ENCODE measurements at places on chromosomes 7 and 10.

DNA sequence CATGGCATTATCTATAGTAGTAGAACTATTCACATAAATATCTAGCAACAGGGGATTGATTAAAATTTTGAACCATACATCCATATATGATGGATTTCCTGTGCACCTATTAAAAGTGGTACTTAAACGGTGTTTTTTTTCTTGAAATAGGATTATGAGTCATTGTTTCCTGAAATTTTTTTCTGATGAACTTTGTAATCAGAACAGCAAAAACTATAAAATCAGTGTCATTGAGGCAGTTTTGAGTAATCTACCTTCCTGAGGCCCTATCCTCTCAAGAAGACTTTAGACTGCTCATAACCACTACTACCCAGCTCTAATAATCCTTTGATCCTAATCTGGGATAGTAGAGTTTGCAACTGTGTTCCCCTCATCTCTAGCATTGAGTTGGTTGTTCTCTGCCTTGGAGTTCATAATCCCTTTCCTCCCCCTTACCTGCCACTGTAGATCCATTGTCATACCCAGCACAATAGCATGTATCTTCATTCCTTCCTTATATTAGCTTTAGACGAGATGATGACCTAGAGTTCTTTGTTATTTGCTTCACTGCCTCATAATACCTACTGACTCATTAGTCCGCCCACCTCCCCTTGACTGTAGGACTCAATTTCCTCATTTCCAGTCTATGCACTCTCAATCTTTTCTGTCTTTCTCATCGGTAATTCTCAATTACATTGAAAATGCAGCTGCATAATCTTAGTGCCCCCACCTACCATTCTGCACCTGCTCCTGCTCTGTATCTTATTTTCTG is 133.4 kb downstream of the LRRC4 start:
- no peak for DNase-seq

DNA sequence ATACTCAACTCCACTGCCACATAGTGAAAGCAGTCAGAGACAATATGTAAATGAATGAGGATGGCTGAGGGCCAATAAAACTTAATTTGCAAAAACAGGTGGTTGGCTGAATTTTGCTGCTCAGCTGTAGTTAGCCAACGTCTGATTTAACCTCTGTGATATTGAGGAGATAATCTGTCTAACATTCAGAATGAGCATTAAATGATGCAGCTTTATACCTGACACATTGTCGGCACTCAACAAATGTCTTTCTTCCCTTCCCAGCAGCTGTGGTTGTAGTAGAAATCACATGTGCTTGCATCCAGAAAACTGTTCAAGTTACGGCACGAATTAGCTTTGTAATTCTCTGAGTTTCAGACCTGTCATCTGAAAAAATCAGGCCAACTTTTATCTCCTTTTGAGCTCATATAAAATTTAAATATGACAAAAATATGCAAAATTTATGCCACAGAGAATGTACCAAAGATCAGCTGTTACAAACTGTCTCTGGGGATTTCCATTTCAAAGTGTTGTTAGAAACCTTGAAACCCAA is 1239.7 kb downstream of the GATA3 start:
- DNase-seq: no peak

GRCh38 chr7:106863274-106863997 is 1.6 kb upstream of the PIK3CG start:
- DNase-seq: no peak

DNA sequence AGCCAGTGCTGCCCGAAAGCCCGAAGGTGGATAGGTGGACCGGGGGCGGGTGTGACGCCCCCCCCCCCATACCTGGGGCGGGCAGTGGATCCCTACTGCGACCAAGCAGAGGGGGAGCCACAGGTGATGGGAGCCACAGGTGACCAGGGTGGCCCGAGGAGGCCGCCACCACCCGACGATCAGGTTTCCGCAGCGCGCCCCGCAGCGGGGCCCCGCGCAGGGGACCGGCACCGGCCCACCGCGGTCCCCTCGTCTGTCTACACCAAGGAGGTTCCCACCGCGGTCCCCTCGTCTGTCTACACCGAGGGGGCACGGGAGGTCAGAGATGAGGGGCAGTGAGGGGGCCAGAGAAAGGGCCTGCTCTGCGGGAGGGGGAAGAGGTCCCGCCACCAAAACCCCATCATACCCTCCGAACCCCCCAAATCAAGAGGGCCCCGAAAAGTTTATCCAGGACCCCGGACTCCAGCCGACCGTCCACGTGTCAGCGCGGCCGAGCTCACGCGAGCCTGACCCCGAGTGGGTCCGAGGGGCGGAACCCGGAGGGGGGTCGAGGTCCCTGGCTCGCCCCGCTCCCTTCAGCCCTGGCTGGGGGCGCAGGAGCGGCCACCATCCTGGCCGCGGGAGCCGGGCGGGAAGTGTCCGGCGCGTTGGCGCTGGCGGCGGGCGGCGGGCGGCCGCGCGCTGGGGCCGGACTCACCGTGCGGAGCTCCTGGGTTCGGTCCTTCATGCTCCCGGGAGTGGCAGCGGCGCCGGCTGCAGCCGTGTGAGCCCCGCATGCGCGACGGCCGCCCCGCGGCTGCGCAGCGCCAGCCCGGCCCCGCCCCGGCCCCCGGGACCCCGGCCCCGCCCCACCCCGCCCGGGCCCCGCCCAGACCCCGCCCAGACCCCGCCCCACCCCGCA is at the start of gene STX1A:
Gene STX1A, minus strand, starts transcription at position 765 of the 901 bp plus-strand sequence. Its CDS starts 38 bp downstream, at position 727.
- peak; percentile 98 for DNase-seq

- peak; percentile 98 for DNase-seq
Observed at GRCh38 chr7:129952653-129953560, at the start of gene UBE2H. UBE2H (minus strand) TSS chr7:129952960; CDS start chr7:129952555, 405 bp downstream.

GRCh38 chr7:98399462-98399861 is 1.4 kb downstream of the BAIAP2L1 start:
- no peak for DNase-seq

DNA sequence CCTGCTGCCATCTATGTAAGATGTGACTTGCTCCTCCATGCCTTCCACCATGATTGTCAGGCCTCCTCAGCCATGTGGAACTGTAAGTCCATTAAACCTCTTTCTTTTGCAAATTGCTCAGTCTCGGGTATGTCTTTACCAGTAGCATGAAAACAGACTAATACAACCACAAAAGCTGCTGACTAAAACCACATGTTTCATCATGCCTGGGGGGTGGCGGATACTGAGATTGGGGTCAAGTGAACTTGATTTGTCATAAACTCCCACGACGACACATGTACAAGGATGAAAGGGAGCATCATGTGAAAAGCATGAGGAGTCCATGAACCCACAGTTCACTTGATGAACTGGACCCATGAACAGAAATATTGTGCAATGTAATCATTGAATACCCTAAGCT is 134.9 kb upstream of the ANK3 start:
- DNase-seq: peak; percentile 20

DNA sequence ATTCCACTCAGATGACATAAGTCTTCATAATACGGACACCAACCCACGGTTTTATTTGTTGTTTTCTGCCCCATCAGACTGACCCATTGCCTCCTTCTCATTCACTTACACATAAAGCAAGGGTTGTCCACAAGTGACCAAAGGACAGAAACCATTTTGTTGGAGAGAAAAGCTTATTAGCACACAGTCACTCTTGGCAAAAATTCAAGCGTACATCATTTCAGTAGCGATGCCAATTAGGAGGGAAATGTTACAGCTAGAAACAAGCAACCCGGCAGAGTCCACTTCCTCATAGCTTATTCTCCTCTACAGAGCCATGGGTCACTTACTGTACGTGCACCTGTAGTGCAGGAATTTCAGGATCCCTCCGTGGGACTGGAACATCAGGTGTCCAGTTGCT is 23.0 kb downstream of the ABLIM1 start:
- no peak for DNase-seq

DNA sequence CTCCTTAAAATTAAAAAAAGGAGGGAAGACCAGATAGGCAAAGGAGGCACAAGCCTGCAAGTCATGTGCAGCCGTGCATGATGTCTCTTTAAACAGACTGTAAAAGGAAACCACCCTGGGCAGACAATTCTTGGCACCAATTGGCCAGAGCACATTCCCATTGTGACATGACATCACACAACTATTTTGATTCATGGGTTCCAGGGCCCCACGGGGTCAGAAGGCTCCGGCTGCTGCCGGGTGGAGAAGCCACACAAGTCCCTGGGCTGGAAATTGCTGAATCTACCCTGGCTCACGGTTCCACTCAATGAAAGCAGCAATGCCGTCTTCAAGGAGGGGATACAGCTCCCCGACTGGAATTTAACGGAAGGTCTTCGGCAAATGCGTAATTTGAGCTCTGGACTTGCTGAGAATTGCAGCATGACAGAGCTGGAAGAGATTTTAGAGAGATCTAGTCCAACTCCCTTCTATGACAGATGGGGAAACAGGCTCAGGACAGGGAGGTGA is 140.5 kb downstream of the PRKAG2 start:
- DNase-seq: peak; percentile 95

DNA sequence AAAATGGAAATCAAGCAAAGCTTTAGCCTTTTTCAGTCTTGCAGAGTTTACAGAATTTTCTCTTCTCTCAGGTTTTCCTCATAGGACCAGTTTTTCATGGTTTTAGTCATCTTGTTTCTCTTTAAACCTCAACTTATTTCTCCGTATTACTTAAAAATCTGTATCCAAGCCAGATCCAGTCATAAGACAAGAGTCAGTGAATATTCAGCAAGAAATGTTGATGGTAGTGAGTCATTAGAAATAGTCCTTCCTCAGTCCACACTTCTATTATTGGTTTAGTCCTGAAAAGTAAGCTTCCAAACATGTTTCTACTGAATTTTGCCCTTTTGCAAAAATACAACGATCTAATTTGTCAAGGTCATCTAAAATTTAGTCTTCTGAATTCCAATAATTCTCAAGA is 107.0 kb downstream of the VIM start:
- DNase-seq: peak; percentile 79

DNA sequence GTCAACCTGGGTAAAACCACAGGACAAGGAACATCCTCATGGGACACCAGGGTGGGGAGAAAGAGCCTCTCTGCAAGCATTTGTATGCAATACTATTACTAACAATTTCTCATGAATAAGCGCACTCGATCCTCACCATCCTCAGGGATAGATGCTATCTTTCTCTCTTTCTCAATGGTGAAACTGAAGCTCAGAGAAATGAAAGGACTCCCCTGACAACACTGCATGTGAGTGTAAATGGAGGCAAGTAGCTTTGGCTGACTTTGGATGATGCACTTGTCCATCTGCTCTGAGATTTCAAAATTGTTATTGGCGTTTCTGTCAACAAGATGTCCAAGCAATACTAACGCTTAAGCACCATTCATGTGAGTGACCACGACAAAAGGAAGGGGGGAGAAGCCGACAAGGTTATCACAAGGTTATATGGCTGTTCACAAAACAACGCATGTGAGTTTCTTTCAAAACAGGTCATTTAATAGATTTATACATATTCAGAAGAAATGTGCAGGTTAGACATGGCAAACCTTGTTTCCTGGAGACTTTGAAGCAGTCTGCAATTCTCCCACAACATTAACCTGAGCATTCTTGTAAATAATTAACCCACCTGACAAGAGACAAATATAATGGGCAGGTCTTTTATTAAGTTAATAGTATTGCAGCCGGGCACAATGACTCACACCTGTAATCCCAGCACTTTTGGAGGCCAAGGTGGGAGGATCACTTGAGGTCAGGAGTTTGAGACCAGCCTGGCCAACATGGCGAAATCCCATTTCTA is 54.0 kb downstream of the IFIT5 start:
- no peak for DNase-seq

GRCh38 chr7:141636053-141636452 is 65.9 kb downstream of the DENND11 start:
- DNase-seq: no peak

DNA sequence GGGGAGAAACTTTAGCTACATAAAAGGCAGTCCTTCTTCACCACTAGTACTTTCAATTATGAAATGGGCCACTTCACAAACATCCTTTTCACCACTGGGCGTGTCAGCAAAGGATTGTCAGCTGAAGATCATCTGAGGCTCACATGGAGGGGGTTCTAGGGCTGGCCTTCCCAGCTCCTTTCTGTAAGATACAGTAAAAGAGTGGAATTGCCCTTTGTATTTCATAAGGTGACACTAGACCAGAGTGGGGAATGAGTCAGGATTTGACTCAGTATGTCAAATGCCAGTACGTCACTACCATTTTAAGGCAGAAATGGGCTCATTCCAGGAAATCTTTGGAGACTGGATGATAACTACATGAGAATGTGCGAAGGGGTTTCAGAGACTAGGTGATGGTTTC is 21.2 kb upstream of the BLOC1S2 start:
- DNase-seq: peak; percentile 26

GRCh38 chr7:56538541-56539429 is 422.6 kb upstream of the NUPR2 start:
- DNase-seq: no peak

GRCh38 chr7:33495207-33495606 is 365.8 kb downstream of the BBS9 start:
- peak; percentile 65 for DNase-seq

GRCh38 chr10:71040846-71041605 is 152.7 kb upstream of the PCBD1 start:
- no peak for DNase-seq

DNA sequence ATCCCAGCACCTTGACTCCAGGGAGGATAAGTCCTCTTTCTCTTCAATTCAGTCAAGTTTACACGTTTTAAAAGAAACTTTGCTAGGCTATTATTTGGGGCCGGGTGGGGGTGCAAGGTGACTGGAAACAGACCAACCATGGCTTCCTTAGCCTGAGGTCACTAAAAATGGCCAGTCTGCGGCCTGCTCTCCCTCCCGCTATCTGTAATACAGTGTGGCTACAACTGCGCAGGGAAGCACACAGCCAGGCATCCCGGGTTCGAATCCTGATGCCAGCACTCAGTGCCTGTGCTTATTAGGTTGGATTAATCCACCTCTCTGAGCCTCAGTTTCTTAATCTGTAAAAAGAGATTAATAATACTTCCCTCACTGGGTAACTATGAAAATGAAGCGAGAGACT is 19.5 kb downstream of the ATP6V1F start:
- no peak for DNase-seq

DNA sequence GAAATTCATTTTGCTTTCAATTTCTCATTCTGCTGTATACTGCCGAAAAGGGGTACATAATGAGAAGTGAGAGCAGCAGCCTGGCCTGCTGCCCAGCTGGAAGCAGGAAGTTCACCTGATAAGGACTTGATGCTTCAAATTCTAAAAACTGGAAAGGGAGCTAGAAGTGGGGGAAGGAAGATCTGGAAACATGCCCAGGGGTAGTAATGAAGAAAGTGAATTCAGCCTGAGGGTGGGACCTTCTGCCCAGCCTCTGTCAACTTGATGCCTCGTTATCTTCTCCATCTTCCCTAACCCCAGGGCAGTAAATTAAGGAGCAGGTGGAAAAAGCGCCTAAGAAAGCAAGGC is 69.4 kb downstream of the ARMH3 start:
- DNase-seq: no peak

DNA sequence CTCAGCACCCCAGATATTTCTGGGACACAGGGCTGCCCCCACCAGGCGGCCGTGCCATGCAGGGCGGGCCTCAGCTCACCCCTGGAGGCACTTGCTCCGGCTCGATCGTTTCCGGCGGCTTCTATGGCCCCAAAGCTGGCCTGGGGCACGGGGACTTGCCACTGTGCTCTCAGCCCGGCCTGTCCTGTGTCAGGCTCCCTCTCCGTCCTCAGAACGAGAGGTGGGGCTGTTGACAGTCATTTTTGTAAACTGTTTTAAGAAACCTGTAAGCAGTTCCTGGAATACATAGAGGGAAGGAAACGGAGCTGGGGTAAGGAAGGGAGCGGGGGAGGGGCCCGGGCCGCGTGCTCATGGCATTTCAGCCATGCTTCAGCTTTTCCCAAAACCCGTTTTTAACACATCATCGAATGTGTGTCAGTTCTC is 30.7 kb upstream of the PRKAR1B start:
- no peak for DNase-seq

GRCh38 chr7:155109121-155109520 is 39.0 kb downstream of the HTR5A start:
- DNase-seq: no peak

- no peak for DNase-seq
Observed at GRCh38 chr10:44662051-44662450, 249.1 kb upstream of the TMEM72 start.

Data from AG20443 (cell line).